Stimulated activated CD8-positive, alpha-beta memory T cell treated with anti-CD3 and anti-CD28 coated beads, Interleukin-7, amount 100 ng/mL, for 1 hour (primary cell): ENCODE measurements at places on chromosomes 6 and 20.

- DNase-seq = no peak
These were observed 369.0 kb downstream of the PREX1 start for GRCh38 chr20:48458601-48459385.

- no peak for DNase-seq
These were observed 87.5 kb downstream of the CRYBG1 start for GRCh38 chr6:106448000-106448426.

GRCh38 chr6:16694781-16695578, 66.3 kb downstream of the ATXN1 start:
- DNase-seq = no peak

DNA sequence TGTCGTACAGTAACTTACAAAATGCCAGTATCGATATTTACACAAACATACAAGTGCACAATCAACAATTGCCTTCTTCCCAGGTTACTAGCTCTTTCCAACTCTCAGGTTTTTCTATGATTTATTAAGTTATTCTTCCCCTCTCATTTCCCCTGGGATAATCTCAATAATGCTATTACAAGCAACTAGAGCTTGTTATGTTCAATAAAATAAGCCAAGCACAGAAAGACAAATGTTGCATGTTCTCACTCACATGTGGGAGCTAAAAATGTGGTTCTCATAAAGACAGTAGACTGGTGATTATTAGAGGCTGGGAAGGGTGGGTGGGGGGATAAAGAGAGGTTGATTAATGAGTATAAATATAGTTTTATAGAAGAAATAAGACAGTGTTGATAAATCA, 577.1 kb downstream of the HACE1 start:
- no peak for DNase-seq

GRCh38 chr6:20608356-20608755, 74.1 kb downstream of the CDKAL1 start:
- DNase-seq = no peak

- no peak for DNase-seq
These were observed 50.7 kb upstream of the BHLHE23 start for GRCh38 chr20:63057171-63058117.

- no peak for DNase-seq
These were observed 28.8 kb downstream of the RWDD2A start for GRCh38 chr6:83221889-83222479.

GRCh38 chr6:39053016-39053624, 4.5 kb downstream of the GLP1R start:
- DNase-seq = no peak

GRCh38 chr20:12916699-12917098, 92.1 kb upstream of the SPTLC3 start:
- no peak for DNase-seq

GRCh38 chr20:18738055-18738454, 75.5 kb upstream of the SCP2D1 start:
- DNase-seq = no peak

DNA sequence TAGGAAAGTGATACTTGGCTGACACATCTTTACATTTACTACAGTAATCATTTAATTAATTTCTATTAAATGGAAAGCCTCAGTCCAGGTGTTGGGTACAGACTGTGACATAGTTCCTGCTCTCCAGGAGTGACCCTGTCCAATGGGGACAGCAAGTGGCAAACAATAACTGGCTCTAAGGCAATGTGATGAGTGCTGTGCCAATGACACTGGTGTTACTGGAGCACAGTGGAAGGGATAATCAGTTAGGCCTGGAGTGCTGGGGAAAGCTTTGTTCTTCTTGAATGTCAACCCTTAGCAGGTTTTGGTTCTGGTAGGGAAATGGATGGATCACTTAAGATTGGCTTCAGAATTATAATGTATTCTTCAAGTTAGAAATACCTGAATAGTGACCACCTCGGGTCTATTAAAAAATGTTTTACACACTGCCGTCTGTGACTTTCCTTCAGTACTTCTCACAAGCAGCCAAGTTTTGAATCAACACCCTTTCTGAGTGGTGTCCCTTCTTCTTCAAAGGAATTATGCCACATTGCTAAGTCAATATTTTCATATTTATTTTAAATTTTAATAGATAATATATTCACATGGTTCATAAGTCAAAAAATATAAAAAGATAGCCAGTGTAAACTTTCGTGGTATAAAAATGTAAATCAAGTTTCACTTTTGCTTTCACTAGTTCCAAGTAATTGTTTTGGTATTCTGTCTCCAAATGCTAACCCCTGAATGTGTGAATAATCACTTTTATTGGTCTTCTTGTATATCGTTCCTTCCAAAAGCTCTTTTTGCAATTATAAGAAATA, 9.6 kb downstream of the CMTR1 start:
- DNase-seq = no peak

- DNase-seq = no peak
These were observed 330.0 kb downstream of the ZFAND3 start for GRCh38 chr6:38149531-38149930.

DNA sequence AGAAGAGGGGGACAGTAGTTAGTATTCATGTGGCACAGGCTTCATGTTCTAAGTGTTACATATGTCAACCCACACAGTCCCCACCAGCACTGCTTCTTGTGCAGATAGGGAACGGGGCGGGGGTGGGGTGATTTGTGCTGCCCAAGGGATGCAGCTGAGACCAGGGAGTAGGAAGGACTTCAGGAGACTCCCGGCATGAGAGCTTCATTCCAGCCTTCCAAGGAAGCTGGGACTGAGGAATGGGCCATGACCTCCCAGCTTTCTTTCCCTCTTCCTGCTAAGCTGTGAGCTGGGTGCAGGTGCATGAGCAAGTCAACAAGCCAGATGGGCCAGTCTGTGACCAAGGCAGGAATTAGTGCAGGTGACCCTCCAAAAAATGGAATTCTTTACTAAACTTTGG, 9.2 kb downstream of the BEND3 start:
- no peak for DNase-seq

- no peak for DNase-seq
These were observed 11.5 kb upstream of the ZBTB22 start for GRCh38 chr6:33329058-33329457.

DNA sequence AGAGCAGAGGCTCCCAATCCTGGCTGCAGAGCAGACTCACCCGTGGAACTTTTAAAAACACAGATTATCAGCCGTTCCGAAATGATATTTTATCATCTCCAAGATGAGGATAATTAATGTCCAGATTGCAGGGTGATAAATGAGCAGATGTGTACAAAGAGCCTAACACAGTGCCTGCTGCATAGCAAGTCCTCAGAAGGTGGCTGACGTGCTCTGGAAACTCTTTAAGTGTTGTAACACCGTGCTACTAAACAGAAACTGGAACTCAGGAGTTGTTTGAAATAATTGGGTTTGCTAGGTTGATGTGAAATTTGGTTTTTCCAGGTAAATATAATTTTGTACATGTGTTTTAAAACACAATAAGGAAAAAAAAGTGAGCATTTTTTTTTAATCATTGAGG, 118.0 kb downstream of the ARMC2 start:
- no peak for DNase-seq

DNA sequence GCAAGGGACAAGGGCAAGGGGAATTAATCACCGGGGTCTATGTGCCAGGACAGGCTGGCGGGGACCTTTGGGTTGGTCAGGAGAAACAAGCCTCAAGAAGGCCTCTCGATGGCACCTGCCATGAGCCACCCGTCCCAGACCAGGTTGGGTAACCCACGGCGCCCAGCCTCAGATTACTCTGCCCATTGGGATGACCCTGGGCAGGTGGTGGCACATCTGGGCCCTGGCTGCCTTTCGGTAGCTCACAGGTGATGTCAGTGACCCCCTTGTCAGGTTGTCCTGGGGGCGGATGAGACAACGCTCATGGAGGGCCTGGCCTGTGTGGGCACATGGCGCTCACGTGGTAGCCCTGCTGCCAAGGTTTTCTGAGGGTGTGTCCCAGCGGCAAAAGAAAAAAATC, 152.2 kb downstream of the SYCP2 start:
- no peak for DNase-seq

DNA sequence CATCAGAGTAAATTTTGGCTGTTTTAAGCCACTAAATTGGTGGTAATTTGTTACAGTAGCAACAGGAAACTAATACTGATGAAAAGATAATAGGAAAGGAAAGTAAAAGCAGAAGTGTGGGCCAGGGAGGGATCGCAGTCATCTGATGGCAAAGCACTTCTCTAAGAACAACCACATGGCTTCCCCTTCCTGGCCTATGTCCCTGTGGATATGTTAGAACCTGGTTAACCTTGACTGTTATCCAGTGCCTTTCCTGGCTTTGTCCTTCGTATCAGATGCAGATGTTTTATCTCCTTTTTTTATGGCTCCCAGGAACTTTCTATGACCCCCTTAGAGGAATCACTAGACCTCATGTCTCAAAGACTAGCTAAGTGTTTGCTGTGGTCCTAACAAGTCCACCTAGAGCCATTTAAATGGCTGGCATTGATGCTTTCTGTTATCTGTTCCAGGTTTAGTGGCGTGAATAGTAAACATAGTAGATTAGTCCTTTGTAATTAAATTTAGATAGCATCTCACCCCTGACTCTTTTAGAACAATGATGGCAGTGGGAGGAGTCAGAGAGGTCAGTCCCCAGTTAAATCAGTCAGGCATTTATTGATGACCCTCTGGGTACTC, 79.2 kb upstream of the PHACTR2 start:
- no peak for DNase-seq

DNA sequence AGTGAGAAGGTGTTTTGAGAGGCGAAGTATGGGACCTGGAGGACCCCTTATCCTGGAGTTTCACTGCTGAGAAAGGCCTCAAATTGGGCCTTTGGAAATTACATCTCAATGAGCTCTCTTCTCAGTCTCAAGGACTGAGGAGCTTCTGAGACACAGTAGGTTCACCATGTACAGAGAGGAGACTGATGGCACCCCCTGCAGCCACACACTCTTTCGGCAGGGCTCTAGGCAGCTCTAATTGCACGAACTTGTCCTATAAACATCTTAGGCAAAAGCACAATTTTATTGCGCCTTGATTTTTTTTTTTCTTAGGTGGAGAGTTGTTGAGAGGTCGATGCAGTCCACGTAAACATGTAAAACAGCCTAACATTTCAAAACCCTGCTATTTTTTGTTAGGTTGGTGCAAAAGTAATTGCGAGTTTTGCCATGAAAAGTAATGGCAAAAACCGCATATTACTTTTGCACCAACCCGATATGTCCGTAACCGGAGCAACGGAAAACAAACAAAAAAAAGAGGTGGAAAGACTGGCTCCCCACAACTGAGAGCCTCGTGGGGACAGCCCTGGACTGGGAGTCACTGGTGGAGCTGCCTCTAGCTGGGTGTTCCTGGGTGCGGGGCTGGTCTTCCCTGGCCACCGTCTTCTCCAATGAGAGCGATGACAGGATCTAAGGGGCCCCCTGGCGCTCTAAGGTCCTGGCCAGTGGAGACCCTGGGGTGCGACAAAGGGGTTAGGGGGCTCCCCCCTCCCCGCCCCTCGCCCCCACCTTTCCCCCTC, 84.0 kb upstream of the EYA2 start:
- DNase-seq = no peak

- DNase-seq = no peak
These were observed 81.0 kb upstream of the ENPP5 start for GRCh38 chr6:46251583-46252339.

DNA sequence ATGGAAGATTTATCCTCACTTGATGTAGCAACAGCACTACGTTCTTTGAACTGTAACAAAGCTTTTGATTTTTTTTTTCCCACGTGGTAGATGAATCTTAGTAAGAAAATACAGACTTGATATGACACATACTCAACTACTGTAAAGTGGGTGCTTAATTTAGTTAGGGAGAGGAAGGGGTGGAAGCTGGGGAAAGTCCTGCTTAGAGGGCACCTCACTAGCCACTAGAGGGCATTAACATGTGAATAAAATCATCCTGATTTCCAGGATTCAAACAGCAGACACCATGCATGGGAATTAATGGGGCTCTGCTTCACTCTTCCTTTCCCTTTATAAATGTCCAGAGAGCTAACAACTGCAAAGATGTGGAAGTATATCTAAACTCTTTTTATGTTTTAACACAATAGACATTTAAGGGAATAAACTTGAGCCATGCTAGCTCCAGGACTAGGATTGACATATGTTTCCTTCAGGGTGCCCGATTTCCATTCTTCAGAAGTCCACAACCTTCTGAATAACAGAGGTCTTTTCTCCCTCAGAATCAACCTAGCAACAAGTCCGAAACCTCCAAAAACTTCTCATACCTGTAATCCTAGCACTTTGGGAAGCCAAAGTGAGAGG, 250.1 kb downstream of the ATXN1 start:
- no peak for DNase-seq

DNA sequence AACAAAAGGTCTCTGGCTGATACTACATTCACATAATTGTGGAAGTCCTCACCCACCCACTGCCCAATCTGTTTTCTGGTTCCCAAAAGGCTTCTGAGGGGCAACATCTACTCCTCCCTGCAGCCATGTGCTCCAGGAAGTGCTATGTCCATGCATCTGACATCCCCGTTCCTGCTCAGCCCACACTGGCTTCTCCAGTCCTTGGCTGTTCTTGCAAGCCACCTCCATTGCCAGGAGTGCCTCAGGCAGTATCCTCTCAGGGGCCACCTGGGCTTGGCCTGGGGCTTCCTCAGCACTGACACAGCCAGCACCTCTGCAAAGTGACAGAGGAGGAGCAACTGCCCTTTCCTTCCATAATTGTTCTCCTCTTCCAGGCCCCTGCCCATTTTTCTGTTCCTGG, 18.3 kb downstream of the ARHGAP18 start:
- DNase-seq = no peak

- DNase-seq = no peak
These were observed 27.6 kb upstream of the PI16 start for GRCh38 chr6:36926708-36927513.
